ENCODE measurements at places on chromosomes 13 and 19.

- no peak for DNase-seq
These were observed 216.5 kb downstream of the EFNB2 start for GRCh38 chr13:106318941-106319411.

GRCh38 chr13:79767126-79767525, 286.2 kb downstream of the NDFIP2 start:
- no peak for DNase-seq

DNA sequence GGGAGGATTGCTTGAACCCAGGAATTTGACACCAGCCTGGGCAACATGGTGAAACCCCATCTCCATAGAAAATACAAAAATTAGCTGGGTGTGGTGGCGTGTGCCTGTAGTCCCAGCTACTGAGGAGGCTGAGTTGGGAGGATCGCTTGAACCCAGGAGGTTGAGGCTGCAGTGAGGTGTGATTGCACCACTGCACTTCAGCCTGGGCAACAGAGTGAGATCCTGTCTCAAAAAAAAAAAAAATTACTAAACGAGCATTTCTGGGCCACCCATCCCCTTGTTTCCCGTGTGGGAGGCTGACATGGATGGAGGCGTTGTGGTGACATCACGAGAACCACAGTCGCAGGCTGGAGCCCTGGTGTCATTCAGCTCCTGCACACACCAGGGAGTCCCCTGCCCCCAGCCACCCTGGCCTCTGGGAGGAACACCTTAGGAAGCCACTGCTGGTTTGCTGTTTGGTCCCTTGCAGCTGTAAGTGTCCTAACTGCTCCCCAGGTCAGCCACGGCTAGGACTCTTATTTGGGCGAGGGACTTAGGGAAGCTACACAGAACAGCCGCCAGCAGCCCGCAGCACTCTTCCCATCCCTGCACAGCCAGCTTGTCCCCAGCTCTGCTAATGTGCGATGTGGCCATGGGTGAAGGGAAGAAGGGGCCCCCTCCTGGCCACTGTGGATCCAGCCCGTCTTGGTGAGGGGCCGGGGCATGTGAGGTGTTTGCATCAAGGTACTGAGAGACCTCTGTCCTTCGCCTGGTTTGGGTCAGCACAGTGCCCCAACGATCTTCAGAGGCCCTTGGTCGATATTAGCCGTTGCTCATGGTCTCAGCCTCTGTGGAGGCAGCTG, 12.7 kb downstream of the NKPD1 start:
- no peak for DNase-seq

GRCh38 chr13:49220856-49221589, 885 bp downstream of the MLNR start:
- DNase-seq = no peak

GRCh38 chr13:98327371-98328270, 150.6 kb upstream of the RNF113B start:
- no peak for DNase-seq

DNA sequence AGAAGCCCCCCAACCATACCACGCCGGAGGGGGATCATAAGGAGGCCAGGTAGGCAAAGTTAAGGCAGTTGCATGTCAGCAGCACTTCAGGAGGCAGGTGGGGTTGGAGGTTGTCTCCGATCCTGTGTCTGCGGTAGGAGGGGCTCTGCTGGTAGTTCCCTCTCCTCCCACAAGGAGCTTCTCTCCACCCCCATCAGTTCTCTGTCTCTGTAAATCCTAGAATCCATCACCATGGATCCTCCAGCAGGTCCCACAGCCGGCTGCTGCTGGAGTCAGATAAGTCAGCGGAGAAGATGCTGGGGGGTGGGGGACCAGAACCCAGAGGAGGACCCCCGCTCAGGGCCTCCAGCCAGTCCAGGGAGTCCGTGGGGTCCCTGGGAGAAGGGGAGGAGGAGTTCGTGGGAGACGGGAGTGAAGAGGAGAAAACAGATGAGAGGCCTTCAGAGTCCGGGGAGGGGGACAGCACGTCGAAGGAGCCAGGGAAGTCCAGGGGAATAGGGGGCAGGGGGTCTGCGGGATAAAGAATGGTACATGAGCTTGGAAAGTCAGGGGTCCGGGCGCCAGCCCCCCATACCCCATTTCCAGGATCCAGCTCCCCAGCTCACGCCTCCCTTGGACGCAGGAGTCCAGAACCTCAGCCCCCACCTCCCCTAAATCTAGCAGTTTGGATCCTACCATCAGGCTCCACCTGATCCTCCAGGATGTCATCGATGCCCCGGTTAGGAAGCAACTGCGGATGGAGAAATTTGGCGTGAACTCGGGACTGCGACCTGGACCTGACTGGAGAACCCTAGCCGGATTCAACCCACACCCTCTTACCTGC, 6.3 kb downstream of the MAMSTR start:
- no peak for DNase-seq

DNA sequence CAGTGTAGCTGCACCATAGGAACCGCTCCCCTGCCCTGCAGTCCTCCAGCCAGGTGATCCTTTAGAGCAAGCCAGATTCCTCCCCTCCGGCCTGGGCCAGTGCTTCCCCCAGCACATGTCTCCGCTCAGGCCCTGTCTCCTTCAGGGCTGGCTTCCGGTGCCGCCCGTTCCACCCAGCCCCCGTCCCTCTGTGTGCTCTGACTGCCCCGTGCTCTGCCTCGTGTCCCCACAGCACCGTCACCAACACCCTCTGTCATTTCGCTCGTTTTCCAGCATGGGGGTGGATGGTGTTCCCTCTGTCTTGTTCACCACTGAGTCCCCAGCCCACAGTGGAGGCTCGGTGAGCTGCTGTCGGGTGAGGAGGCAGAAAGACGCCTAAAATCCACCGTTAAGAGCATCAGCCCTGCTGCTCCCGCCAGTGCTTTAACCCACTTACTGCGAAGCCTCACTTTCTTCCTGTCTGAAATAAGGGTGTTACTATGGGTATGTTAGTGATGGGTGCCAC, 54.5 kb downstream of the TSSK6 start:
- peak; percentile 67 for DNase-seq

GRCh38 chr13:108346376-108346775, 76.9 kb downstream of the TNFSF13B start:
- DNase-seq = peak; percentile 23

GRCh38 chr13:51451467-51452360, 1.1 kb downstream of the INTS6 start:
- peak; percentile 76 for DNase-seq

DNA sequence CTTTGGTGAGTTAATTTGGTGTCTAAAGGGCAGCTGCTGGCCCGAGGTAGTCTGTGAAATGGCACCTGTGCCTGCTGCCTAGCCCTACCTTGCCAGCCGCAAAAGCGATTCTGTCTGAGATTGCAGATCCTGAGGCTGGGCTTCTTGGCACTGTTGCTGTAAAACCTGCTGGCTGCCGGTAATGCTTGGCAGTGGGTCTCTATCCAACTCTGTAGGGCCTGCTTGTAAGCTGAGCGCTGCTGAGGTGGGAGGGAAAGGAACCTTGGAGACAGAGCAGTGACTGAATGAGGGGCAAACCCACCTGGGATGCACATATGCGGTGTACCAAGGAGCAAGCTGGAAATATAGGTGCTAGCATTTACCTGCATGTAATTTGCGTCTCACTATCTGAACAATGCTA, 11.7 kb downstream of the LCP1 start:
- peak; percentile 39 for DNase-seq

DNA sequence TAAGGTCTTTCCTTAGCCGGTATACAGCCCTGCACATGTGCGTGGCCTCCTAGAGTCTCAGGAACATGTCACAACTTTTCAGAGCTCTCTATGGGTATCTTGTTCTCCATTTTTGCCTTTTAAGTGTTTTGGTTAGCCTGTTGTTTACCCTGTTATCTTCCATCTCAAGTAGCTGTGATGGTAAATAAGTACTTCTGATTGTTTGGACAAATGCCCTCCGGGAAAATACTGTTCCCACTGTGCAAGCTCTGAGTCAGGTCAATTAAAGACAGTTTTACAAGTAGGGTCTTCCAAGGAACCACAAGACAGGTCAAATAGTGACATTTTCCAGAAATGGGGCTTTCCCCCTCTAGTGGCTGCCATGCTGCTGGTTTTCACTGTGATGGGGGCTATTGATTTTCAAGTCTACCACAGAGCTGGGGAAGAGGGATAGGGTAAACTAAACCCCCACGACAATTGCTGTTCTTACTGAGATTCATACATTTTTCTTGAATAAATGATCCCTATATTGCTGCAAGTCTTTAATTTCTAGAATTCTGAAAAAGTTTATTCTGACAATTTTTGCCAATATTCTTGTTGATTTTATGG, 109.5 kb downstream of the TM9SF2 start:
- no peak for DNase-seq

GRCh38 chr13:74479124-74479523, 344.9 kb upstream of the KLF12 start:
- no peak for DNase-seq

- no peak for DNase-seq
These were observed 31.3 kb downstream of the CATSPERD start for GRCh38 chr19:5751709-5752108.

Data from central memory CD4-positive, alpha-beta T cell (primary cell).